SIG-M5 (cell line): ENCODE measurements at places on chromosomes 16 and 17.

GRCh38 chr16:51648526-51648925, 497.5 kb upstream of the SALL1 start:
- no peak for DNase-seq

DNA sequence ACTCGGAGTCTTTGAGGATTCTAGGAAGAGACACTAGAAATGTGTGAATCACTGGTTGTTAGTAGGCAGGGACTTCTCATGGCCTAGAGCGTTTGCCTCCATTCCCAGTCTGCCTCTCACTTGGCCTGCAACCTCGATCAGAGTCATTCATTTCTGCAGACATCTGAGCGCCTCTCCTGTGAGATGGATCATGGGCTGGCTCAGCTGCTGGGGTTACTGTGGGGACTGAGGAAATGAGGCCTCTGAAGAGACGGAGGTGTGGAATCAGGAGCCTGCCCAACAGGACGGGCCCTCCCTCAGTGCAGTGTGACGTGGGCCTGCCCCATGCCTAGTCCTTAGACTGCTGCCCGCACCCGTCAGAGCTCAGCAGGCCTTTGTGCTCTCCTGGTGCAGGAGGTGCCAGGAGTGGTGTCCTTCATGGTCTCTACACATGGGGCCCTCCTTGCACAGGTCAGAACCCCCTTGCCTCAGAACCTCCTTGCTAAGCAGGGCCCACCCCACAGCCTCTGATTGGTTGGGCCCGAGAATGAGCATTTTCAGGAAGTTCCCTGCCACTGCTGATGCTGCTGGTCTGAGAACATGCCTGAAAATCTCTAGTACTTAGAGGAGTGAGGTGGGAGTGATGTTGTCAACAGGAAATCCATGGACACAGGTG, 99.4 kb downstream of the NPIPB11 start:
- DNase-seq, result no peak

- DNase-seq, result no peak
These were observed 317.8 kb downstream of the CA10 start for GRCh38 chr17:51840688-51841087.

DNA sequence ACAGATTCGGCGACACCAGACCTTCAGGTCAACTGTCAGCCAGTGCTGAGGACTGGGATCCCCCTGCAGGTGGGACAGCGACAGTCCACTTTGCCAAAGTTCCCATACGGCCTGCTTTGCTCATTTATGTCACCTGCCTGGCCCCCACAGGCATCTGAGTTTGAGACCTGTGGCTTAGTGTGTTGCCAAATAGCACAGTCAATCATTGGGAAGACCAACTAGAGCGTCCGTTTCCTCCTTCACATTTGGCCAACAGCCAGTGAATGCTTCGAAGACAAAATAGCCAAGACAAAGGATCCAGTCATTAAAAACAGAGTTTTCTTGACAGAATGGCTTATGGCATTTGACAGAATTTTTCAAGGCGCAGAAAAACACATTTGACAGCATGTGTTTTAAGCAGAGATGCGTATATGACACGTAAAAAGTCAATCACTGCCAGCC, 113.8 kb downstream of the ABCC12 start:
- DNase-seq, result no peak

GRCh38 chr17:76686538-76687297, 24.0 kb downstream of the MXRA7 start:
- no peak for DNase-seq

DNA sequence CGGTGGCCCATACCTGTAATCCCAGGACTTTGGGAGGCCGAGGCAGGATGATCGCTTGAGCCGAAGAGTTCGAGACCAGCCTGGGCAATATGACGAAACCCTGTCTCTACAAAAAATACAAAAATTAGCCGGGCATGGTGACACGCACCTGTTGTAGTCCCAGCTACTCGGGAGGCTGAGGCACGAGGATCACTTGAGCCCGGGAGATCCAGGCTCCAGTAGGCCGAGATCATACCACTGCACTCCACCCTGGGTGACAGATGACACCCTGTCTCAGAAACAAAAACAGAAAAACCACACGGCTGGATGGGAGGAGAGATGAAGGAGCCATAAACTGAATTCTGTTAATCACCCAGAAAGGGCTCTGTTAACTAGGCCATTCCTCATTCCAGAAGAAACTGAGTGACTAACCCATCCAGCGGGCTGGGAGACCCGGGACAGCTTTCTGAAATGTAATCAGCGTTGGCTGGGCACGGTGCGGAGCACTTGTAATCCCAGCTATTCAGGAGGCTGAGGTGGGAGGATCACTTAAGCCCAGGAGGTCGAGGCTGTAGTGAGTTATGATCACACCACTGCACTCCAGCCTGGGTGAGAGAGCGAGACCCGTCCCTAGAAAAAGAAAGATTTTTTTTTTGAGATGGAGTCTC, 641 bp upstream of the NT5C3B start:
- DNase-seq, result no peak
